ENCODE measurements at places on chromosomes 3 and 15.

DNA sequence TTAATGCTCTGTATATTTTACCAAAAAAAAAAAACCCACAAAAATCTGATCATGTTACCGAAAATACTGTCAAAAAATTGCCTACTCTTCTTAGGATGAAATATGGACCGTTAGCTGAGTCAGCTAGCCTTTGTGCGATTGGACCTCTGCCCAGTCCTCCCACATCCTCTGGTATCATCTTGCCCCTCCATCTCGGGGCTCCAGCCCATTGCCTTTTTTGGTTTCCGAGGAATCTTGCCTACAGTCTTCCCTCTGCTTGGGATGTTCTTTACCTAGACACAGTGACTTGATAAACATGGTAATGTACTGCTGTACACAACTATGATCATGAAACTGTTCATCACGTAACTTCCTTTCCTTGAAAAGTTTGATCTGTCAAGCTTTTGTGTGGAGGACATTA is 371.4 kb downstream of the SV2B start:
- no peak for DNase-seq

DNA sequence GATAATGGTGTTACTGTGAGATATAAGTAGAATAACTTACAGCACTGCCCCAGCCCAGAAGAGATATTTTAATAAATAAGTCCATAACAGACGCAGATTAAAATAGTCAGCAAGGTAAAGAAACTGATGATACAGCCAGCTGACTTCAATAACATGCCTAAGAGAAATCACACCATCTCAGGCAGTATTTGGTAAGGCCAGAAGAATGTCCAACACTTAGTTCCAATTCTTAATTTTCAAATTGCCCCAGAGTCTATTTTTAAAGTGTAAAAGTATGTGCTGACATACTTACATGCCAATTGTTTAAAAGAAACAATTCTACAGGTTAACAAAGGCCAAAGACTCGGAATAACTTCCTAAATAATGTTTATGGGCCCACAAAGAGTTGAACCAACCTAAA is 1.6 kb downstream of the GNB4 start:
- no peak for DNase-seq

DNA sequence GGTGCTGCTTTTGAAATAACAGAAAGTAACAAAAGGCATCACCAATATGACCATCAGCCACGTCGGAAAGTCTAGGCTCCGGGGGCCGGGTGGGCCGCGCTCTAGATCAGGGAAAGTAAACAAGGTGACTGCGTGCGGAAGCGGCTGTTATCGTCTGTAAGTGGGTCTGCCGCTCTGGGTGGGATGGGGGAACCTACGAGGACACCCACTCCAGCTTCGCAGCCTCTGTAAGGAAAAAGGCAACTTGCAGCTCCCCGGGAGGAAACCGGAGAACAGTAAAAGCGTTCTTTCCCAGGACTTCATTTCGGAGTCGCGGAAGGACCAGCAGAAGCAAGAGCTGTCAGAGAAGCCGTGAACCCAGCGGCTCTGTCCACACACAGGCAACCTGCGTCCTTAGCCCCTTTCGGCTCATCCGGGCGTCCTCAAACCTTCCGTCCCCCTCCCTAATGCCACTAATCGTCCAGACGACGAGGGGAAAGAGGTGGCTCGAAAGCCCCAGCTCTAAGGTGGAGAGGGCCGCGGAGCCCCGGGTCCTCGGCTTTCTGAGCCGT is 461 bp downstream of the XRN1 start:
- DNase-seq, result peak; percentile 13

GRCh38 chr15:43268111-43269105 is 1.7 kb upstream of the TGM5 start:
- DNase-seq, result no peak

GRCh38 chr3:165491487-165491886 is 295.3 kb upstream of the SLITRK3 start:
- DNase-seq, result no peak

DNA sequence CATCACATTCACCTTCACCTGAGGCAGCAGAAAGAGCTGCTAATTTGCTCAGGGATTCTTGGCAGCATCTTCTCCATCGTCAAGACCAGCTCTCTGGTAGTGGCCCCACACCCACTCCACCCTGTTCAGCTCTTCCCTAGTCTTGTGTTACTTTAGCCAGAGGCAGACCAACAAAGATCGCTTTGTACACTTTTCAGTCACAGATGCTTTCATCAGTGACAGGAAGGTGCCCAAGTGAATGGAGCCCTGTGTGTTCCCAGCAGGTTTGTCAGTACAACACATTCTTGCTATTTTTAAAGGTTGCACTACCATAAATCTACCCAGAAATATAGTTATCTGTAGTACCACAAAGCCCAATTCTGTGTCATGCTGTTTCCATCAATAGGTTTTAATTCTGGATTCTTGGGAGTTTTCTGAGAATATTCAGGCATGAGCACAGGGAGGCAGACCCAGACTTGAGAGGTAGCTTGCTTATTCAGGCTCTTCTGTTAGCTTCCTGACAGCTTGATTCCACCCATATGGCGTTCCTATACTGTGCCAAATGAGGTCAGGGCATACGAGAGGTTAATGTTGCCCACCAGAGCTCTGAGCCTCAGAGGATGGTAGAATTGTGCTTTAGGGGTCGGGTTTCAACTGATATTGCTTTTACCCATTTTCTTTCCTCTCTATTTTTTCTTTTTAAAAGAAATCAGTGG is 109.8 kb upstream of the MANF start:
- no peak for DNase-seq

DNA sequence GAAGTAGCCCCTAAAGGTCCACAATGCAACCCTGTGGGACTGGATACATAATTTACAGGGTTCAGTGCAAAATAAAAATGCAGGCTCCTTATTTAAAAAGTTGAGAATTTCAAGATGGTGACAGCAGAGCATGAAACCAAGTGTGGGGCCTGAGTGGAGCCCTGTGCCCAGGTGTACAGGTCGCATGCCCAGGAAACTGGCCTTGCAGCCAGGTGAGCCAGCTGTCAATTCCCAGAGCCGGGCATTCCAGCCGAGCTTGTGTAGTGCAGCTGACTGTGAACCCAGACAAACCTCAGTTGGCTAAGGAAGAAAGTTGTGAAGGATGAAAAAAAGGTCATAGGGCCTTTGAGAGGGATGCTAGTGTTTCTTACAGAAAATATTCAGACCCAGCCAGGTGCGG is 27.6 kb downstream of the POPDC2 start:
- no peak for DNase-seq

DNA sequence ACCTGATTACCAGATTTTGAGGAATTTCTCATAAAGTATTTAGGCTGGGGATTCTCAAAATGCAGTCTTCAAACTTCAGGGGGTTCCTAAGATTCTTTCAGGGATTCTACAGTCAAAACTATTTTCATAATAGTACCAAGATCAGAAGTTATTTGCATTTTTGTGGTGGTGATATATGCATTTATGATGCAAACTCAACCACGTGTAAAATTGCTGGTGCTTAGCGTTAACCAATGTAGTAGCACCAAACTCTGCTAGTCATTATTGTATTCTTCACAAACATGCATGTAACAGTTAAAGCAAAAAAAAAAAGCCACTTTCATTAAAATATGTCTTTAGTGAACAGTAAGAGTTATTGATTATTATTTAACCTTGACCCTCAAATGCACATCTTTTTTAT is 274.9 kb upstream of the DNAJC19 start:
- no peak for DNase-seq

- DNase-seq, result no peak
Measured at GRCh38 chr3:139265131-139266016, 78.4 kb upstream of the MRPS22 start.

DNA sequence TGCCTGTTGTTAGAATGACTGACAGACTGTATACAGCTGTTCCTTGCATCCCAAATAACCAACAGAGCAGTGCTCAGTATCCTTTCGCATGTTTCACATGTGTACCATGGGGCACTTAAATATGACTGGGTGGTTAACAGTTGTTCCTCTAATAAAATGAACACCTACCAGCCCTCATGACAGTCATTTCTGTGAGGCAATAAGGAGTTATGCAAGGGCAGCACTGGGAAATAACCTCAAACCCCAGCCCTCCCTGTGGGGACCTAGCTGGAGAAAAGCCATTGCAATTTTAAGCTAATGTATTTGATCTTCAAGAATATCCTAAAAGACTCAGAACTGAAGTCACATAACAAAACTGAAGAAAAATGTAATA is 7.3 kb downstream of the RFT1 start:
- no peak for DNase-seq

- no peak for DNase-seq
Measured at GRCh38 chr15:84714821-84715220, 1.1 kb downstream of the SEC11A start.

DNA sequence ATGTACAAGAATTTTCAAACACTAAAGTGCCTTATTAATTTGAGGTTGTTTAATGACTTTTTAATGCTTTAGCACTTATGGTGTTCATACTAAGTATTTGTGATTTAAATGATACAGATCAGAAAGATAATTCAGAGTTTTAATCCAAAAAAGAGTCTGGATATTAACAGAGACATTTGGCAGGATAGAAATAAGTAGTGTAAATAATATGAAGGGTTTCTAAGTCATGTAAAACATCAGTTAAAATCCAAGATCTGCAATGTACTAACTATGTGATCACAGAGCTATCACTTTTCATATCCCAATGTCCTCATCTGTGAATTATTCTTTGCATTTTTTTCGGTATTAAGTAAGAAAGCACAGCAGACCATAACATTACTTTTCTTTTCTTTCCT is 62.9 kb downstream of the CD200 start:
- no peak for DNase-seq

DNA sequence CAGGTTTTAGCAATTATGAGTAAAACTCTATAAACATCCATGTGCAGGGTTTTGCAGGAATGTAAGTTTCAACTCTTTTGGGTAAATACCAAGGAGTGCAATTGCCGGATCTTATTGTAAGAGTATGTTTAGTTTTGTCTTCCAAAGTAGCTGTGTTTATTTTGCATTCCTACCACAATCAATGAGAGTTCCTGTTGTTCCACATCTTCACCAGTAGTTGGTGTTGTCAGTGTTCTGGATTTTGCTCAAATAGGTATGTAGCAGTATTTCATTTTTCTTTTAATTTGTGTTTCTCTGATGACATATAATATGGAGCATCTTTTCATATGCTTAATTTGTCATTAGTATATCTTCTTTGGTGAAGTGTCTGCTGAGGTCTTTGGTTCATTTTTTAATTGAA is 185.1 kb upstream of the GALNT15 start:
- no peak for DNase-seq

DNA sequence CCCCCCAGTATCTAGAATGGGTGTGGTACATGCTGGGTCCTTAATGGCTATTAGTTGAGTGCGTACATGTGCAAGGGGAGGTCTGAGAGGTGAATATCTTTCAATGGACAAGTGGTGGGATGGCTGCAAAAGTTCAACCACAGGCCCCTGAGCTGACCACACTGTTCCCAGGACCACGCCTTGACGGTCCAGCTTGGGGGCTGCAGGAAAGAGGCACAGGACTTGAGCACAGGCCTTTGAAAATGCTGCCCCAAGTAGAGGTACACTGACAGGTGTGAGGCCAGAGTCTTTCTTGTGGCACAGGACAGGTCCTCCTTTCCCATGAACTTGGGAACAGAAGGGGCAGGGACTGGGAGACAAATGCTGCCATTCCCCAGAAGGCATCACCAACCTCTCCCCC is 24.0 kb downstream of the AMOTL2 start:
- no peak for DNase-seq

DNA sequence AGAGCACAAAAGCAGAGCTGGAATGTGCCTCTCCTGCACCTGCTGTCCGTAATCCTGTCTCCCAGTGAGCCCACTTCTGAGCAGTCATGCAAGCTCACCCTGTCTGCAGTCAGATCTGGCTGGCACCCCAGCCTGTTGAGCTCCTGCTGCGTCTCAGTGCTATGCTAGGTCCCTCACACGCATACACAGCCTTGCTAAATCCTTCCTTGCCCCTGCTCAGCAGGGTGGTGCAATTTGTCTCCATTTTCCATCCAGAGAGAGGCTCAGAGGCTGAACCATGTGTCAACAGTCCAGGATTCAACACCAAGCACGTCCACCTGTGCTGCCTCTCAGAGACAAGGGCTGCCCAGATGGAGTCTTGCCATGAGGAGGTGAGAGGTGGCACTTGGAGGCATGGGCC is 11.0 kb downstream of the POMGNT2 start:
- DNase-seq, result no peak

GRCh38 chr3:157405457-157405856 is 31.2 kb upstream of the PTX3 start:
- no peak for DNase-seq

- DNase-seq, result no peak
Measured at GRCh38 chr15:94875550-94875949, 644.2 kb downstream of the MCTP2 start.

GRCh38 chr3:119809249-119810017 is 27.5 kb downstream of the NR1I2 start:
- DNase-seq, result no peak

DNA sequence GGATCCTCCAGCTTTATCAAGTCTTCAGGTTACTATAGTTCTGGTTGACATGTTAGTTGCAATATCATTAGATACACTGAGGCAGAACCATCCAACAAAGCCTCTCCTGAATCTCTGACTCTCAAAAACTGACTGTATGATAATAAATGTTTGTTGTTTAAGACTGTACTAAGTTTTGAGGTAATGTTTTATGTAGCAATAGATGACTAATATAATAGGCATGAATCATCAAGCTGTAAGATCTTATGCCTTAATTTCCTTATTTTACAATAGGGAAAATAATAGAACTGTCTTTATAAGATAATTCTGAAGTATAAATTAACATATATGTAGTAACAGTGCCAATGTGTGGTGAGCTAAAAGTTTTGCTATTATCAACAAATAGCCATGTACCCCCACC is 88.9 kb upstream of the TBC1D5 start:
- DNase-seq, result no peak

GRCh38 chr3:170660139-170660538 is 74.3 kb upstream of the SLC7A14 start:
- DNase-seq, result no peak

DNA sequence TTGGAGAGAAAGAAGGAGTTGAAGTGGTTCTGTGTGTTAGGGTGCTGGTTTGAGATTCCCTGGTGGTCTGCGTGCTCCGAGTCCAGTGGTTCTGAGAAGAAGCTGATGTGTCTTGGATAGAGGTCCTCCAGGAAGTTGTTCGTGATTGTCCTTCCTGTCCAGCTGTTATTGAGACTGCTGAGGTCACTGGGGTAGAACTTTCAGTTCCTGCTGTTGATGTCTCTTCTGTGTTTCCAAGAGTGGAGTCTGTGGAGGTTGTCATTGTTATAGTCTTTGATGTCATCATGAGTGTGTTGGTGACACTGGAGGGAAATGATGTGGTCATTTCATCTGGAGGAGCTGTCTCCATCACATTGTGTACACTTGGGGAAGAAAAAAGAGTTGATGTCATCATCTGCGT is 20.8 kb downstream of the MUC4 start:
- DNase-seq, result no peak
